ENCODE measurements at places on chromosomes 1 and 21. TPM values are rescaled to one million over a fixed set of nuclear protein-coding genes. Genes with fewer than 3 reads are reported as not detected.

DNA sequence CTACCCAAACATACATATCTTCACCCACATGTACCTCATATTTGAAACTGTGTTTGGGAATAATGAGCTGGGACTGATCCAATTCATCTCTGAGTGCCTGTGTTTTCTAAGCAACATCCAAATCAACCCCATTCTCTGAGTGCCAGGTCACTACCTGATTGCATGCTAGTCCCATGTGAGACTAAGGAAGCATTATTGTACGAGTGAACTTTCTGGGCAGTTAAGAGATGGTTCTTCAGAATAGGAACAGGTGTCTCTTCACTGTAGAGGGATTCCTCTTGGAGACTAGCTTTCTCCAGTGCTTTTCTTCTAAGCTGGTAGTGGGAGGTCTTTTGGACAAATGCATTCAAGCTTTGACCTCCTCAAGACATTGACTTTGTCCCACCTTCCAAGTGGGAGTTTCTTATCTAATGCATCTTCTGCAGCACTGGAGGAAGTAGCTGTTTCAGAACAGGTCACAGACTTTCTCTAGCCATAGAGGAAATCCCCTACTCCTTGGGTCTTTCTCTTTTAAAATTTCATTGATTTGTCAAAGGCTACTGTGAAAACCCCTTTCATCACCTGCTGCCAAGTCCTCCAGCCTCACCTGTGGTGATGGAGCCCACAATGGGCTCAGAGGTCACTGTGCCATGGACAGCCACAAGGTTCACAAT, 172.0 kb upstream of the KIAA0040 start:
- DNase-seq = no peak
- H3K27ac ChIP-seq = no peak overlapping the region
- peaks cover 36% of the 10 kb centered on the region for H3K27me3 ChIP-seq
- peaks cover 9% of the 10 kb centered on the region for H3K4me1 ChIP-seq

DNA sequence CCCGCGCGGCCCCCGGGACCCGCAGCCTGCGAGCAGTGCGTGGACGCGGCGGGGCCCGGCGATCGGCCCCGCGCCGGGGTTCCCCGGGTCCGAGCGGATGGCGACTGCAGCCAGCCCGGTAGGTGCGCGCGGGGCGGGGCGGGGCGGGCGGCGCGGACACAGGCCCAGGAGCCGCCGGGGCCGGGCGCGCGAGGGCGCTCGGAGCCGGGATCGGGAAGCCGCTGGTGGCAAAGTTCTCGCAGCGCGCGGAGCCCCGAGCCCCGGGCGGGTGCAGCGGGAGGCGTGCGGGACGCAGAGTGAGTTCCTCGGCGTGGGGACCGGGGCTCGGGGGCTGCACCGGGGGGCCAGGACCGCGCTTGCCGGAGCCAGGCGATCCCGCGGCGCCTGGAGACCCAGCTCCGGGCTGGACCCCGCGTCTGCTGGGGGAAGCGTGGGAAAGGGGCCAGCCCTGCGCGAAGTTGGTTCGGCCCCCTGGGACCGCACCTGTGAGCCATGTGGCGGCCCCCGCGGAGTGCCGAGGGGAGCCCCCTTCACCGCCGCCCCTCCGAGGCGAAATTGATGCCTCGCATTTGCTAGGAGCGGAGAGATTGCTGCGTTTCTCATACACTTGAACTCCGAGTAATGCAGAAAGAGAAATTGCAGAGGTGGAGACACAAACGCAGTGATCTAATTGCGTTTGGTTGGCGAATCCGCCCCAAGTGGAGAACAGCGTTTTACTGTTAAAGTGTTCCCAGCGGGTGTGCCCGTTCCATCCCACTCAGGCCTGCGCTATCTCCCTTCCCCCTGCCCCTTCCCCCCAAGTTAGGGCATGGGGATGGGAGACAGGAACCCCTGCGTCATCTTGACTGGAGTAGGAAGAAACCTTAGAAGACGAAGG, 228.9 kb upstream of the TMEM51 start:
- DNase-seq = peak; percentile 68
- no peaks in the 10 kb centered on the region for H3K36me3 ChIP-seq
- H3K27ac ChIP-seq = no peak overlapping the region
- peak overlapping the region; percentile 70 for H3K4me3 ChIP-seq
- H3K4me1 ChIP-seq = peaks cover 9% of the 10 kb centered on the region

DNA sequence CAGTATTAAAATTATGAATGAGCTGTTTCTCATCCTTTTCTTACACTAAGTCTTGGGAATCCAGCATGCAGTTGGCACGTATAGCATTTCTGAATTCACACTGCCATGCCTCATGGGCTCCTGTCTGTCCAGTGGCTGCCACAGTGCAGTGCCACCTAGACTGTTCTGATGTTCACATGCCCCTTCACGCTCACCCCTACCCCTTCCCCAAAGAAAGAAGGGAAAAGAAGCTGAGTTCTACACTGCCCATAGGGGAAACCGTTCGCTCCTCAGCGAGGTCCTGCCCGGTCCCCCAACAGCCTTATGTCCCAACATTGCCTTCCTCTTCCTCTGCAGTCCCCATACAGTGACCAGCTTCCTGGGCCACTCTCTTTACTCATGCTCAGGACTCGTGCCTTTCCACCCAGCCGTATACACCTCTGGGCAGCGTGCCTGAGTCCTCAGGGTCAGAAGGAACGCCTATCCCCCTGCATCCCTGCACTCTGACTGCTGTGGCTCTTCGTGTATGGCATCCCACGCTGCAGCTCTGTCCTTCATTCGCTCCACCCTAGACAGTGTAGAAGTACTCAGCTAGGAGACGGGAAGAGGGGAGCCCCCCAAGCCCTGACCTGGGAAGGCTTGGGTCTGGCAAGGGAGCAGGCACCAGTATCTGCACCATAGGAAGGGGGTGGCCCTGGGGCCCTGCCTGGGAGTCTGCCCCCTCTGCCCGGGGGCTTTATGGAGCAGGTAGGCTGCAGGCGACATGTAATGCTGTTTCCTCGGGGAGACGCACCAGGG, 24.1 kb upstream of the ARF1 start:
- H3K36me3 ChIP-seq = no peaks in the 10 kb centered on the region
- H3K27ac ChIP-seq = no peak overlapping the region
- H3K4me3 ChIP-seq = no peak overlapping the region
- peaks cover 44% of the 10 kb centered on the region for H3K27me3 ChIP-seq
- no peak for DNase-seq
- H3K4me1 ChIP-seq = peaks cover 5% of the 10 kb centered on the region

GRCh38 chr21:37380349-37381323, 14.1 kb downstream of the DYRK1A start:
- H3K4me1 ChIP-seq = peaks cover 70% of the 10 kb centered on the region
- peaks cover 24% of the 10 kb centered on the region for H3K36me3 ChIP-seq
- peak overlapping the region; percentile 18 for H3K27ac ChIP-seq
- H3K27me3 ChIP-seq = no peaks in the 10 kb centered on the region
- H3K4me3 ChIP-seq = no peak overlapping the region
- no peak for DNase-seq

- DNase-seq = no peak
- H3K4me3 ChIP-seq = no peak overlapping the region
- peaks cover 14% of the 10 kb centered on the region for H3K27me3 ChIP-seq
- no peak overlapping the region for H3K27ac ChIP-seq
- no peaks in the 10 kb centered on the region for H3K36me3 ChIP-seq
Observed at GRCh38 chr1:159931101-159931794, 5.9 kb upstream of the TAGLN2 start.

Gene LRRC71
- total RNA-seq = not detected

Gene DMBX1
- not detected for total RNA-seq

Gene SLC2A5
- total RNA-seq = not detected

Gene BSND
- not detected for total RNA-seq

GRCh38 chr1:33429856-33430691, 821 bp downstream of the PHC2 start:
- peaks cover 4% of the 10 kb centered on the region for H3K4me1 ChIP-seq
- peaks cover 29% of the 10 kb centered on the region for H3K27me3 ChIP-seq
- no peak overlapping the region for H3K4me3 ChIP-seq

DNA sequence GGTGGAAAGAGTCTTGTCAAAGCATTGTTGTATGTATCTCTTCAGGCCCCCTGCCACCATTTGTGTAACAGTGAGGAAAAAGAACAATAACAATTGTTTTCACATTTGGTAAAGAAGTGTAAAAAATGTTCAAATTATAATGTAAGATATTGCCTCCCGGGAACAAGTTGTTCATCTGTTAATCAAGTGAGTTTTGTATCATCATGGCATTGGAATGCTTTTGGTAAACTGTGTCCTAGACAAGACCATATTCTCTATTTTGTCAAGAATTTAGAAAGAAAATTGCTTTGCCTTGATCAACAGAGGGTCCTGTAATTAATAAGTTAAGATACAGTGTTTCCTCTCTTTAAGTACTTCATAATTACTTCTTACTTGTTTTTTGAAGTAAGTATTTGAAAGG, 692.0 kb upstream of the NR5A2 start:
- H3K36me3 ChIP-seq = no peaks in the 10 kb centered on the region
- H3K4me1 ChIP-seq = no peaks in the 10 kb centered on the region
- no peak overlapping the region for H3K4me3 ChIP-seq
- peaks cover 25% of the 10 kb centered on the region for H3K27me3 ChIP-seq

- peaks cover 17% of the 10 kb centered on the region for H3K36me3 ChIP-seq
- H3K27ac ChIP-seq = peak overlapping the region; percentile 92
- H3K4me1 ChIP-seq = peaks cover 38% of the 10 kb centered on the region
- peak; percentile 80 for DNase-seq
Observed at GRCh38 chr1:111754984-111755330, 744 bp upstream of the DDX20 start.

GRCh38 chr21:26490771-26491170, 82.3 kb downstream of the CYYR1 start:
- no peaks in the 10 kb centered on the region for H3K36me3 ChIP-seq
- H3K4me3 ChIP-seq = no peak overlapping the region
- no peak for DNase-seq
- H3K27me3 ChIP-seq = no peaks in the 10 kb centered on the region

Gene SLFNL1
- total RNA-seq = 0.14 TPM

GRCh38 chr1:161506336-161507223, 1.3 kb downstream of the FCGR2A start:
- H3K4me3 ChIP-seq = no peak overlapping the region
- peaks cover 29% of the 10 kb centered on the region for H3K27me3 ChIP-seq
- H3K36me3 ChIP-seq = no peaks in the 10 kb centered on the region
- H3K4me1 ChIP-seq = peaks cover 10% of the 10 kb centered on the region
- peak; percentile 51 for DNase-seq
- no peak overlapping the region for H3K27ac ChIP-seq

DNA sequence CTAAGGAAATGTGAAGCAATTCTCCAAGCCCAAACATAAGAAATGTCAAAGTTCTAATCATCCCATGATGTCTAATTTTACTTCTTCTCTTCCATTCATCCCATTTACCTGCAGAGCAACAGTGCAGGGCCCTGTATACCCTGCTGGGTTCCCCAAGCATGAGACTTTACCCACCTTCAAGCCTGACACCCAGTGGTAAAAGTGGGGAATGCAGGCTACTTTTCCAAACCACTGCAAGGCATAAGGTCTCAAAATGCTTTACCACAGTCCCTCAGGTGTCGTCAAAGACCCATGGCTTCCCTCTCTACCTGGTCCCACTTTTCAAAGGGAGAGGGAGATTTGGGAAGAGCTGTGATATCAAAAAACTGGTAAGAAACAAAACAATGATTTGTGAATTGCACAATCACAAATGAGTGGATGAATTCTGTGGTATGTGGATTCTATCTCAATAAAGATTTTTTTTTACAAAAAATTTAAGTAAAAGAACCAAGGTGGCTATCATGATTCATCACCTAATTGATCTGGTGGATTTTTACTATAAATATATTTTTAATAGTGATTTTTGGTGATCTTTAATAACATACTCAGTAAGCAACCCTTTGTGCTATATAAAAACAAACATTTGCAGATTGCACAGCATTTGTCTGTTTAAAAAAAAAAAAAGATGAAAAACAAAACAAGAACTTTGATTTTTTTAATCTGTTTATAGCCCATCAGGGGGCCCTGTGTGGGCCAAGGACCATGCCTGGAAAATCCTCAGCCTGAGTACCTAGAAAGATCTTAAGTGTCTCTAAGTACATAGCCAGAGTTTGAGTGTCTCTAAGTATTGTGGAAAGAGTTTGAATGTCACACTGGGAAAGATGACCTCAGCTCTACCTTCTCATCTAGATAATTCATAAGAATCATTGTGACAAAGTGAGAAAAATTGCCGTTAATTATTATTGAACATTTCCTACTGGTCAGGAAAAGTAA, 73.1 kb upstream of the GJB5 start:
- peaks cover 2% of the 10 kb centered on the region for H3K36me3 ChIP-seq
- peaks cover 11% of the 10 kb centered on the region for H3K27me3 ChIP-seq
- H3K4me1 ChIP-seq = peaks cover 9% of the 10 kb centered on the region

DNA sequence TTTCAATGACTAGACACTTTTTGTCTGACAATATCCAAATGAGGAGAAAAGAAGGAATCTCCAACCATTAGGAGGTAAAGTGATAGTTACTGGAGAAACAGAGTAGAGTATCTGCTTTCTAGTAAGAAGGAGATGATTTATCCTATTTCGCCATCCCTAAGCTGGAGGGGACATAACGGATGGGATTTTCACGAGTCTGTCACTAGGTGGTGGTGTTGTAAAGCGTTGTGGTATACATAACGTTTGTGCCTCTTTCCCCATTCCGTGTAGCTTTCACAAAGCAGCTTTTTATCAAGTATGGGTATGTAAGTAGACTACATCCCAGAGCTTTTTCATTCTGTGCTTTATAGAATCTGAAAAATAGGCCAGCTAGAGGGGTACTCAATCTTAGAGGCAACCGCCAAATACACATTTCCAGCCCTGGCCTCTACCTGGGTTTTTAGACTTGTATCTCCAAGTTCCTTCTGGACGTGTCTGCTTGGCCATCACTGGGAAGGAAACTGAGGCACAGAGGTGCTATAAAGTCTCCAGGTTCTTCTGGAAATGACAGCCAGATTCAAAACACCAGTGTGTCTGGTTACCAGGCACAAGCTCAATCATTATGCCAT, 33.3 kb upstream of the FAM3B start:
- H3K4me3 ChIP-seq = no peak overlapping the region
- peaks cover 34% of the 10 kb centered on the region for H3K27me3 ChIP-seq
- DNase-seq = peak; percentile 87
- H3K27ac ChIP-seq = no peak overlapping the region

Gene LIN9
- 13.8 TPM for total RNA-seq

DNA sequence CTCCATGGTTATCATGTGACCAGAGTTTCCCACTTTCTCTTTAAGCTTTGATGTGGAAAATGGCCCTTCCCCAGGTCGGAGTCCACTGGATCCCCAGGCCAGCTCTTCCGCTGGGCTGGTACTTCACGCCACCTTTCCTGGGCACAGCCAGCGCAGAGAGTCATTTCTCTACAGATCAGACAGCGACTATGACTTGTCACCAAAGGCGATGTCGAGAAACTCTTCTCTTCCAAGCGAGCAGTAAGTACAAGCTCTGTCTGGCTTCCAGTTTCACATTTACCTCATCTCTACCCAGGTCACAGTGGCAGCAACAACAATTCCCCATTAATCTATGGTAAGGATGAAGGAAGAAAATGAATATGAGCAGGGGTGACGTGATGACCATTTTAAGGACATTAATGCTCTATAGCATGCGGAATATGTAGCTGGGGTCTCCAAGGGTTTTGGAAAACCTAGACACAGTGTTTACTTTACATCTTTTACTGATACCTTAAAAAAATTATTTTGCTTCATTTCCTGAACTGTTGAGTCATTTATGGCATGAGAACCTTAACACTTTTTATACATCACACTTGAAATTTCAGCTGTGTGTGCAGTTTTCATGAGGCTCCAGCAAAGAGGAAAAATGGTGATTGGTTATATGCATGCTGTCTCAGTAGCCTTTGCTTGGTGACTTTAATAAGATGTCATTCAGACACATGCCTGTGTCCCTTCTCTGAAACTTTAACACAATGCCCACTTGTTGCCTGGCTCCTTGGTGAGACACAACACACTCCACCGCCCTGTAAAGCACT, 286.3 kb upstream of the SGIP1 start:
- peak overlapping the region; percentile 89 for H3K27ac ChIP-seq
- DNase-seq = peak; percentile 83
- H3K4me3 ChIP-seq = peak overlapping the region; percentile 74
- H3K36me3 ChIP-seq = peaks cover 2% of the 10 kb centered on the region
